ENCODE measurements at places on chromosomes 5 and 9.

DNA sequence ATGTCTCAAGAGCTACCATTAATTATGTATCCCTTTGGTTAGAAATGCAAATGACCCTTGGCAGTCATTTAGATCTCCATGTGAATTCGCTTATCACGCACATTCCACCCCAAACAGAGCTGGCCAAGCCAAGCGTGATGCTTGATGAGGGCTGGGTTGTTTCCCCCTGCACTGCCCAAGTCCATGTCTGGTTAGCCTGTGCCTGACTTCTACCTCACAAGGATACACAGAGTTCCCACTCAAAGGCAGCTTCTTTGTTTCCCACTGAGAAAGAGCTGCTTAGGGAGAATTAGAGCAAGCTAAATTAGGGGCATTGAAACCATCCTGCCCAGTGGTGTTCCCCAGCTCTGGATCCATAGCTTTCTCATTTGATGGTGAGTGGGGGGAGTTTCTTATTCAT is 87.2 kb downstream of the FSTL4 start:
- no peak for DNase-seq

DNA sequence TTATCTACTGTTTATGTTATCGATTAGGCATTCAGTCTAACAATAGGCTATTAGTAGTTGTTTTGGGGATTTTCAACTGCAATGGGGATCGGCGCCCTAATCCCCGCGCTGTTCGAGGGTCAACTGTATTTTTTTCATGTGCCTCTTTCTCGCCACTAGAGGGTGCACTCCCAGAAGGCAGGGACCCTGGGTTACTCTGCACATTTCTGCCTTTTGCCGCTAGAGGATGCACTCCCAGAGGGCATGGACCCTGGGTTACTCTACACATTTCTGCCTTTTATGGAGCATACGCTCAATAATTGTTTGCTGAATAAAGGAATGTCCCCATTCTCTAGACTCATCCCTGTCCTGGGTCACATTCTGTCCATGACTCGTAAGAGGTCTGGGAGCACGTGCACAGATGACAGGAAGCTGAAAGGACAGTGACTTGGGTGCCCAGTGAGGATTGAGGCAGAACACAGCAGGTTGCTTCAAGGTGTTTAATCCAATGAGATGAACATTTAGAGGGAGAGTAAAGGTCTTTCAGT is 27.9 kb upstream of the RECK start:
- DNase-seq: no peak

GRCh38 chr9:1580215-1580614 is 434.9 kb upstream of the SMARCA2 start:
- no peak for DNase-seq

DNA sequence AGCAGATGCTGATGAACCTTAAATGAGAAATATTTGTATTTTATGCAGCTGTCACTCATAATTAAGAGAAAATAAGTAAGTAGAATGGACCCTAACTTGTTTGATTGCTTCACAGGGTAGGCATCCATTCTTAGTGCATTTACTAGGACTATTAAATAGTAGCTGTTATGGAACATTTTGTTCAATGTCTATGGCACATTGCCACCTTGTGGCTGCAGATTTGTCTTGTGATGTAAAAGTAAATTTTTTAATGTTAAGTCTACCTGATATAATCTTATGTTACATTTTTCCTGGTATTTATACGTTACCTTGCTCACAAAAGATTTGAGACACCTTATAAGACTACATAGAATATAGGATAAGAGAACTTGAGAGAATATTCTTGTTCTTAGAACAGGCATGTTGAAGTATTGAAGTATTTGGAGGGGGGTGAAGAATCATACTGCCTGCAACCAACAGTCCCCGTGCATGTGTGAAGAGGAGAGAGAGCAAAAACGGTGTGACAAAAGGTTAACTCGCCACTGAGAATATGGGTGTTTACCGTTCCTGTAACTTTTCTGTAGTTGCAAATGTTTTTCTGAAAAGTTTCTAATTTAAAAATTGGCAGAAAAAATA is 161.1 kb downstream of the MAST4 start:
- no peak for DNase-seq

- DNase-seq: no peak
Observed at GRCh38 chr5:92504346-92504745, 1076.7 kb downstream of the NR2F1-AS1 start.

All from esophagus squamous epithelium (tissue), 5 donors.